NCI-H1105 (cell line): ENCODE measurements at places on chromosomes 4 and X.
A peak's percentile ranks its signal among the peaks of the same experiment; 100 is the strongest.

GRCh38 chrX:107831071-107831730, 5.5 kb downstream of the MID2 start:
- DNase-seq, result no peak

- DNase-seq, result peak; percentile 5
These were observed 276.5 kb downstream of the PPP4R3C start for GRCh38 chrX:27186671-27187070.

GRCh38 chr4:99655308-99656081, 2.1 kb downstream of the C4orf54 start:
- DNase-seq, result no peak

GRCh38 chrX:148664171-148664570, 163.8 kb downstream of the AFF2 start:
- DNase-seq, result no peak

DNA sequence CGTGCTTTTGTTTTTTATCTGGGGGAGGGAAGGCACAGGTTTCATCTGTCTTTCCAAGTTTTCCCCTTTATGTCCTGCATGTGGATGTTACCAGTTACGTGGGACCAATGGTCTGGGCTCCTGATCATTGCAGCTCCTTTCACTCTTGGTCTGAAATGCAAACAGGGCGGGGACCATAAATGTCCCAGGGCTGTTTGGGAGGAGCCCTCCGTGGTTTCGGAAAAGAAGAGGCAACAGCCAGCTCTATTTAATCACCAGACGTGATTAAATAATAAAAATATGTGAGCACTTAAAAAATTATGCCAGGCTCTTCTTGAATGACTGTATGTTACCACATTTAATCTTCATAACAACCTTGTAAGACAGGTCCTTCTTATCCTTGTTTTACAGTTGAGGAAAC, 30.8 kb upstream of the C1GALT1C1 start:
- DNase-seq, result no peak

- no peak for DNase-seq
These were observed 244.1 kb downstream of the GPC3 start for GRCh38 chrX:133741303-133741702.

DNA sequence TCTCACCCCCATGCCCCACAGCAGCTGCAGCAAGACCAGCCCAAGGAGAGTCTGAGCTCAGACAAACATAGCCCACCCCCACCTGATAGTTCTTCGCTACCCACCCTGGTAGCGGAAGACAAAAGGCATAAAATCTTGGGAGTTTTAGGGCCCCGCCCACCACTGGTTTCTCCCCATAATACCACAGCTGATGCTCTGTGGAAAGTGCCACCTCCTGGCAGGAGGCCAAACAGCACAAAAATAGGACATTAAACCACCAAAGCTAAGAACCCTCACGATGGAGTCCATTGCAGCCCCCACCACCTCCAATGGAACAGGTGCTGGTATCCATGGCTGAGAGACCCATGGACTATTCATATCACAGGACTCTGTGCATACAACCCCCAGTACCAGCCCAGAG, 226.7 kb downstream of the SNCA start:
- no peak for DNase-seq

DNA sequence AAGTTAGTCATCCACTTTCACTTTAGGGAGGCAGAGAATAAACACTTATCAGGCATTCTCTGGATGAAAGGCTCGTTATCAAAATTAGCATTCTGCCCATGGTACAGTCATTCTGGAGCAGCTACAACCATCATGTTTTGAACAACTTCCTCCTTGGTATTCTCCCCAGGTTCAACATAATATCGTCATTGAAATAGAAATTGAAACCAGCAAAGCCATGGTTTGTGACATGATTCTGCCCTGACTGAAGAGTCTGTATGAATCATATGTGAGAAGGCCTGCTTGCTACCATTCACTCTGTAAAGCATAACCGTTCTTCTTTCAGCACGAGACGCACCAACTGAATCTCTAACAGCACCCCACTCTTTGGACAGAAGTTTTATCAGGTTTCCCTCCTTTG, 127.5 kb upstream of the RADX start:
- DNase-seq, result no peak

DNA sequence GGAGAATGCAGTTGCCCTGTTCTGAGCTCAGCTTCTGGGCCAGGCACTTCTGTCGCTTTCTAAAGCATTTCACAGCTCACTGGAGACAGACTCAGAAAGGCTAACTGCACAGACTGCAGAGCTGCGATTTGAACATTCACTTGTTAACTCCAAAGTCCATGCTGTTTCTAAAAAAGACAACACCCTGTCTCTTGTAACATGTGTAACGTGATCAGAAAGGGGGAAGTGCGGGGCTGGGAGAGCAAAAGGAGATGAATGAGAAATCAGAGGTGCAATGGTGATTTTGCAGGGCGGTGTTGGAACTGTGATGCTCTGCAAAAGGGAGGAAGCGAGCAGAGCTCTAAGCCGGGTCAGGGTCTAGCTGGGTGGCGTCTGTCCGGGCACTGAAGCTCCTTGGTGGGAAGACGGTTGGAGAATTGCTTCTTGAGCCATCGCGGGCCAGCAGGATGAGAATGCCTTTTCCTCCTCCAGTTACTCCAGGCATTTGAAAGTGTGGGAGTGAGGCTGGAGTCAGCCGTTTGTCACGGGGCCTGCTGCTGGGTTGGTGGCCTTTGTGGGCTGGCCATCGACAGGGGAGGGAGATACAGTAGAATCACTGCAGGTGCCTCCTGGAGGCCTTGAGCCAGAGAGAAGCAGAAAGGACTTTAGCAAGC, 20.3 kb downstream of the TBC1D14 start:
- no peak for DNase-seq

DNA sequence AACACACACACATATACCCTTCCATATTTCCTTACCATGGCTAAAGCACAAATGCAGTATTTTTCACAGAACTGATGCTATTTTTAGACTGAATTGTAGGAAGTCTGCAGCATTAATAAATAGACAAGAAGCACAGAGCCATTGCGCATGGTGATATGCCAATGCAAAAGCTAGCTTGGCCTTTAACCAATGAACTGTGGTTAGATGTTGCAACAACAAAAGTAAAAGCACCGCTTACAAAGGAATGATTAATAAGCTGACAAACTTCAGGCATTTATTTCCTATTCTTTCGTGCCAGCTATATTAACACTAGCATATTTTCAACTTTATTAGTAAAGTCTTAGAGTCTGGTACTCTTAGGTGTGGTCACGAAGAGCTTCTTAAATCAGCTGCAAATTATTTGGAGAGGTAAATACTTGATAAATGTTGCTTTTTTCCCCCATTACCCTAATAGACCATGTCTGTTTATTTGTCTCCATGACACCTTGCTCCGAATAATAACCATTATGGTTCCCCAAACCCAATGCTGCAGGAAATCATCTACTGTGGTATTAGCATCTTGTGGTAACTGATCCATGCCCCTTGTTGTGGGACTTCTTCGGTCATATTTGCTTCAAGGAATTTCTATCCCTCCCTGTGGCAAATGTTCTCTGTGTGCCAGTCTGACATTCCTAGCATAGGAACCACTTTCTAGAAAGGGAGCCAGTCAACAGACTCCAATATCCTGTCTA, 306.1 kb upstream of the TAPT1 start:
- DNase-seq, result no peak

DNA sequence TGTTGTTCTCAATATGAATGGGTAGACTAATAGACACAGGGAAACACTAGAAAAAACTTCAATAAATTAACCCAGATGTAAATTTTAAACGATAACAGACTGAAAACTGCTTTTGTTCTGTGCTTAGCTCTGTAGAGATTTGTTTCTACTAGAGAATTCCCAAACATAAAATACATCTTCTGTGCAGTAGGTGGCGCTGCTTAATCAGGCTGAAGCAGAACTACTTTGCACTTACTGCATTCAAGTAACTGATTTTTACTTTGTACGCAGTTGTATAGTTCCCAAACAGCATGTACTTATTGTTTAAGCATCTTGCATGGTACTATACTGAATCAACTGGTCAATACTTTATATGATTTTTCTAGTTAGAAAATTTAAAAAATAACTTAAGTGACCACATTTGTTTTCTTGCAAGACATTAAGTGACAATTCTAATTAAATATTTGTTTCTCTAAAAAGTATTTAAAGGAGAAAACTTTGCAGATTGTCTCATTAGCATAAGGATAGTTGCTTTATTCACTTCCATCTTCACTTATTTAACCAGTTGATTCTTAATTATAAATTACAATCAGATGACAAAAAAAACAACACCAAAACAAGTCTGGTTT, 490.6 kb downstream of the IL15 start:
- DNase-seq, result peak; percentile 25

- no peak for DNase-seq
These were observed 415.0 kb upstream of the INTU start for GRCh38 chr4:127217586-127218229.

- DNase-seq, result no peak
These were observed 166.6 kb downstream of the LHFPL1 start for GRCh38 chrX:112513154-112513553.

- DNase-seq, result peak; percentile 63
These were observed 289.5 kb downstream of the GLUD2 start for GRCh38 chrX:121336831-121337421.

- DNase-seq, result no peak
These were observed 12.6 kb upstream of the SLC10A4 start for GRCh38 chr4:48470570-48470969.

DNA sequence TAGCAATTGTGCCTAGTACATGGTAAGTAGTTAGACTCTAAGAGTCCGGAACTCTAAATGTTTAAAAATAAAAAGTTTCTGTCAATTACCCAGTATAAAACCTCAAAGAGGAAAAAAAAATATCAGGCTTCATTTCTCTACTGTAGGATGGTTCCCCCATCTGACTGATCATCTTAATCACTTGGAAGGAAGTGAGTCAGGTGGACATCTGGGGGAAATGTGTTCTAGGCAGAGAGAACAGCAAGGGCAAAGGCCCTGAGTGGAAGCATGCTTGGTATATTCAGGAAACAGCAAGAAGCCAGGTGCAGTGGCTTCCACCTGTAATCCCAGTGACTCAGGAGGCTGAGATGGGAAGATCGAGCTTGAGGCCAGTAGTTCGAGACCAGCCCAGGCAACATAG, 2.9 kb upstream of the EIF1AX start:
- DNase-seq, result no peak

- peak; percentile 81 for DNase-seq
These were observed 55.5 kb downstream of the LUZP4 start for GRCh38 chrX:115344885-115345614.

DNA sequence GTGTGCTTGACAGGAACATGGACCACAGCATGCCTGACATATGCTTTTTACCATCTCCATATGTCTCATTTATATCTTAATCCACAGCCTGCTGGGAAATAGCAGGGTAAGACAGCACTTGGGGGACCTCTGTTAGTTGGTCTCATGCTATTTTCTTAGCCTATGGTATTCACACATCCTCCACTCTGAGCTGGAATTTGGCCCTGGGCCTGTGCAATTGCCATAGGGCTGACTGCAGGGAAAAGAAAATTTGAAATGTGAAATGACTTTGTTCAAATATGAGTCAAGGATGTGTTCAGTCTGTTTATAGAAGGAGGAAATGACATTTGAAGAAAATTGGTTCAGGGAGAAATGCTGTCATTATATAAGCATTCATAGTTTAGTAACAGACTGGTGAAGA, 9.6 kb upstream of the MAP7D3 start:
- DNase-seq, result no peak

- no peak for DNase-seq
These were observed 51.7 kb upstream of the CHRDL1 start for GRCh38 chrX:110847334-110847733.

DNA sequence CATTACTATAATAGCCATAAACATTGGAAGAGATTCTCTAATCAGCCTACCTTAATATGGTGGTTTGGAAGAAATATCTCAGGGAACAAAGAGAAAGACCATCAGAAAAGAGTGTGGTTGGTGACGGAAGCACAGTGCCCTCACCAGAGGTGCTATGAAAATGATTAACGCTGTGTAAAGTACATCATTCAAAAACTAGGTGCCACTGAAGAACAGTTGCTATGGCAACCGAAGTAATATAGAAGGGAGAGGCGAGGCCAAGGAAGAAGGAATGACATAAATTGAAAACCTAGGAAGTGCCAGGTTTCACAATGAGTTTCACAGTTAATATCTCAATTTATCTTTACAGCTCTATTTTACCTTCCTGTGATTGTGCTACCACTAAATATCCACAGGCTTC, 57.0 kb upstream of the ARSJ start:
- DNase-seq, result no peak

GRCh38 chr4:148288448-148288847, 153.8 kb downstream of the NR3C2 start:
- no peak for DNase-seq

GRCh38 chr4:1608196-1608820, 75.8 kb downstream of the FAM53A start:
- no peak for DNase-seq

DNA sequence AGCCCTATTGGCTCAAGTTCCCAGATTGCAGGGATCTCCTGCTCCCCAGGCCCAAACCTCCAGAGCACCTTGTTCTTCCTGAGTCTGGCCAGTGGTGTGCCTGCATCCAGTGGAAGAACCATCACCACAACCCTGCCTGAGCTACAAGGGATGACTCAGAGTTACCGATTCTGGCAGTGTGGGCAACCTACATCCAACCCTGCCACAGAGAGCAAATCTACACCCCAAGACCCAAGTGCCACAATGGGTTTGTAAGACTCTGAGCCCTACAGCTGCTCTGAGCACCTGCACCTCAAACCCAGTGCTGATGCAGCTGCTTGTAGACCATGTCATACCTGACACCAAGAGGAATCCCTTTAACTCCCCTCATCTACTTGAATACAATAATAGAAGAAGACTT, 110.0 kb downstream of the SOWAHB start:
- no peak for DNase-seq

DNA sequence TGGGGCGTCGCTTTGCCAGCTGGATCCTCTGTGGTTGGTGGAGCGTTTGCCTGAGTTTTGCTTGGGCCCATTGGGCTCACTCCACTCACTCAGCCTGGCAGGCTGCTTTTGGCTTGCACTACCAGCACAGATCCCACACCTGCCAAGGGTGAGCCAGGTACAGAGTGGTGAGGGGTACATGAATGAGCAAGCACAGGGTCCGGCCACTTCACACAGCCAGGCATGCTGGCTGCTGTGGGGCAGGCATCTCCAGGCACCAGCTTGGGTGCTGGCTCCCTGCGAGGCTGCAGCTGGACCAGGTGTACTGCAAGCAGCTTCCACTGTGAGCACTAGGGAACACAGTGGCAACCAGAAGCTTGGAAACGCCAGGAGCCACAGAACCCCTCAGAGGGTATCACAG, 60.1 kb upstream of the NPNT start:
- no peak for DNase-seq

- peak; percentile 19 for DNase-seq
These were observed 49.7 kb upstream of the TMEM164 start for GRCh38 chrX:109952985-109953905.

GRCh38 chr4:155734065-155734464, 24.8 kb upstream of the GUCY1B1 start:
- DNase-seq, result no peak
